ENCODE measurements at places on chromosomes 6 and 20.

DNA sequence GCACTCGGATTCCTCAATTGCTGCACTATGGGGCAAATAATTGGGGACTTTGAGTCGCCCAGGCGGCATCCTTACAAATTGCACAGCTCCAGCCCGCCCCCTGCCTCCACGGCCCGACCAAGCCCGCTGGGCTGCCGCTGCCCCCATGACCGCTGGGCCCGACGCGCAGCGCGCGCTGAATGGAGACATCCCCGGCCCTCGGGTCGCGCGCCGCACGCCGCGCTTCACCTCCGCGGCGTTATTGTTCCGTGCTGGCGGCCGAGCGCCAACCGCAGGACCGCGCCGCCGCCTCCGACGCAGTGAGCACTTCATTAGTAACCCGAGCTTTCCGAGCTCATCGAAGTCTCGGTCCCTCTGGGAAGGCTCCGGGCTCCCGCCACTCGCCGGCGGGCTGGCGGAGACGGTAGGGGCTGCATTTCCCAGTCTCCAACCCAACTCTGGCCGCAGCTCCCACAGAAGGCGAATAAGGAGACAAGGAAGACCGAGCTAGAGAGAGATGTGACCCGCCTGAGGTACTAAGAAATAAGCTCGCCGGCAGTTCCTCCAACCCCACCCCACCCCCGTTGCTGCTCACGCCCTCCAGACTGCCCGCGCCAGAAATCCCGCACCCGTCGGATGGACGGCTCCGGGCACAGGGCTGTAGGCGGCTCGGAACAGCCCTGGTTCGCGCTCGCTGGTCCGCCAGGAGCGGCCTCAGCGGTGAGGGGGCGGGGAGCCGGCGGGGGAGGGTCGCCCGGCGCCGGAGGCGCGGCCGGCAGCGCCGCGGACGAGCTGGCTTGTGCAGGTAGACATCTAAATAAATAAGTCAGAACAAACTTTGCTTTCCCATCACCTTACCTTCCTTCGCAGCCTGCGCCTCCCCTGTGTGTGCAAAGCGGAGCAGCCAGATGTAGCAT, 703 bp downstream of the EPHA7 start:
- H3K4me1 ChIP-seq, result no peaks in the 10 kb centered on the region
- H3K4me3 ChIP-seq, result peak overlapping the region; percentile 91
- H3K36me3 ChIP-seq, result no peaks in the 10 kb centered on the region
- peak overlapping the region; percentile 55 for H3K27ac ChIP-seq

GRCh38 chr6:138572167-138572875, 73.0 kb upstream of the NHSL1 start:
- peak overlapping the region; percentile 40 for H3K4me3 ChIP-seq
- H3K27me3 ChIP-seq, result no peaks in the 10 kb centered on the region
- H3K4me1 ChIP-seq, result no peaks in the 10 kb centered on the region
- no peak overlapping the region for H3K27ac ChIP-seq
- H3K36me3 ChIP-seq, result no peaks in the 10 kb centered on the region

- H3K4me3 ChIP-seq, result no peak overlapping the region
- H3K27me3 ChIP-seq, result no peaks in the 10 kb centered on the region
- H3K27ac ChIP-seq, result no peak overlapping the region
- no peaks in the 10 kb centered on the region for H3K36me3 ChIP-seq
- peaks cover 12% of the 10 kb centered on the region for H3K4me1 ChIP-seq
Observed at GRCh38 chr6:11730641-11731040, 48.0 kb downstream of the ADTRP start.

DNA sequence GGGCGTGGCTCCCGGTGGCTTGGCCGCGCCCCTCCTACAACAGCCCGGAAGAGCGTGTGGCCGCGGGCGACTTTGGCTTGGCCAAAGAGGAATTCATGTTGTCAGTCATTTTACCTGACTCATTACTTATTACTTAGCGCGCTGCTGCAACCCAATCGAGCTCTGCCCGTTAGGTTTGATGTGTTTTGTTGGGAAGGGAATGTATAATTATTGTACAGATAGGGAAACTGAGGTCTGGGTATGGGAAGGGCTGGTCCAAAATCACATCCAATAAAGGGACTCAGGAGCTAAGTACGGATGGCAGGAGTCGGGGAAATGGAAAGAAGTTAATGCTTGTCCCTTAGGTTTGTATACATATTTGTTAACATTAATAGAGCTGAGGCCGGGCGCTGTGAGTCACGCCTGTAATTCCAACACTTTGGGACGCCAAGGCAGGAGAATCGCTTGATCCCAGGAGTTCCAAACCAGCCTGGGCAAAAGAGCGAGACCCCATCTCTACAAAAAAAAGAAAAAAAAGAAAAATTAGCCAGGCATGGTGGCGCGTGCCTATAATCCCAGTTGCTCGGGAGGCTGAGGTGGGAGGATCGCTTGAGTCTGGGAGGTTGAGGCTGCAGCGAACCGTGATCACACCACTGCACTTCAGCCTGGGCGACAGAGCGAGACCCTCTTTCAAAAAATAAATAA, 639 bp upstream of the ZNF335 start:
- H3K27me3 ChIP-seq, result no peaks in the 10 kb centered on the region
- peak overlapping the region; percentile 76 for H3K4me3 ChIP-seq
- no peaks in the 10 kb centered on the region for H3K36me3 ChIP-seq
- peaks cover 7% of the 10 kb centered on the region for H3K4me1 ChIP-seq
- no peak for DNase-seq
- H3K27ac ChIP-seq, result peak overlapping the region; percentile 100

GRCh38 chr20:18635380-18635779, 47.5 kb downstream of the DTD1 start:
- H3K36me3 ChIP-seq, result no peaks in the 10 kb centered on the region
- no peak overlapping the region for H3K4me3 ChIP-seq
- no peak for DNase-seq
- H3K27me3 ChIP-seq, result no peaks in the 10 kb centered on the region
- no peak overlapping the region for H3K27ac ChIP-seq

GRCh38 chr6:48985025-48985424, 478.0 kb downstream of the MMUT start:
- no peaks in the 10 kb centered on the region for H3K36me3 ChIP-seq
- no peaks in the 10 kb centered on the region for H3K27me3 ChIP-seq
- H3K4me3 ChIP-seq, result no peak overlapping the region
- H3K27ac ChIP-seq, result no peak overlapping the region
- no peak for DNase-seq
- H3K4me1 ChIP-seq, result no peaks in the 10 kb centered on the region

All from kidney (tissue), 22 donors.